ENCODE measurements at places on chromosomes 7 and 10.

DNA sequence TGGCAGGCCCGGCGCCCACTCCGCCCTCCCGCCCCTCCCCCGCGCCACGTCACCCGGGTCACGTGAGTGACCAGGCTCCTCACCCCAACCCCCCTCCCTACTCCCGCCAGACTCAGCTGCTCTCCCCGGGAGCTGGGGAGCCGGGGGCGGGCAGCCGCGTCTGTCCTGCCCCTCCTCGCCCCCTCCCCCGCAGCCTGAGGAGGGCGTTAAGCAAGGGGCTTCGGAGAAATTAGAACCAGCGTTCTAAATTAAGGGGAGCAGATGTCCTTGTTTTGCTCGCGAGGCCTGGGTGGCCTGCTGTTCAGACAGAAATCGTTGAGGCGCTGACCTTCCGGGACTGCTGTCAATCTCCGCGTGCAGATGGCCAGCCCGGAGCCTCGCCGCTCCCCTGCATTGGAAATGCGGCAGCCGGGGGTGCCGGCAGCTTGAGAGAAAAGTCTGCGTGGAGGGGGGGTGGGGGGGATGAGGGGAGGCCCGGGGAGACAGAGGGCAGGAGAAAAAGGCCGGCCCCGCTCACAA is 102.2 kb upstream of the ZNF438 start:
- DNase-seq = no peak

GRCh38 chr10:49119746-49120145 is 4.4 kb upstream of the VSTM4 start:
- DNase-seq = no peak

- no peak for DNase-seq
These were observed 76.2 kb upstream of the APBB1IP start for GRCh38 chr10:26361971-26362370.

GRCh38 chr10:132735923-132736391 is 50.0 kb downstream of the NKX6-2 start:
- no peak for DNase-seq

DNA sequence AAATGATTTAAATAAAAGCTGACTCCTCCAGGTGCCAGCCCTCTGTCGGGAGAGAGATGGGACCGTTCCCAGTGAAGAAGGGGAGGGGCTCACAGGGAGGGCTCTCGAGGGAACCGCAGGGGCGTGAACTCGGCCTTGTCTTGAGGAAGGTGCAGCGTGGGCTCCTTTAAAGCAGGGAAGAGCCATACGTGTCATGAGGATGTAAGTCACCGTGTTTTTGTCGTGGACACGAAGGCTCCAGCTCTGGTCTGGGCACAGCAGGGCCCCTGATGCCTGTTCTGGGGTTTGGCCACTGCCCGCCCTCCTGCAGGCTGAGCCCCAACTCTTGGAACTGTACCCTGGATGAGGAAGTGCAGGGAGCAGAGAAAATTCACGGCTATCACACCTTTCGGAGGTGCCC is 45.0 kb downstream of the JAKMIP3 start:
- DNase-seq = no peak

DNA sequence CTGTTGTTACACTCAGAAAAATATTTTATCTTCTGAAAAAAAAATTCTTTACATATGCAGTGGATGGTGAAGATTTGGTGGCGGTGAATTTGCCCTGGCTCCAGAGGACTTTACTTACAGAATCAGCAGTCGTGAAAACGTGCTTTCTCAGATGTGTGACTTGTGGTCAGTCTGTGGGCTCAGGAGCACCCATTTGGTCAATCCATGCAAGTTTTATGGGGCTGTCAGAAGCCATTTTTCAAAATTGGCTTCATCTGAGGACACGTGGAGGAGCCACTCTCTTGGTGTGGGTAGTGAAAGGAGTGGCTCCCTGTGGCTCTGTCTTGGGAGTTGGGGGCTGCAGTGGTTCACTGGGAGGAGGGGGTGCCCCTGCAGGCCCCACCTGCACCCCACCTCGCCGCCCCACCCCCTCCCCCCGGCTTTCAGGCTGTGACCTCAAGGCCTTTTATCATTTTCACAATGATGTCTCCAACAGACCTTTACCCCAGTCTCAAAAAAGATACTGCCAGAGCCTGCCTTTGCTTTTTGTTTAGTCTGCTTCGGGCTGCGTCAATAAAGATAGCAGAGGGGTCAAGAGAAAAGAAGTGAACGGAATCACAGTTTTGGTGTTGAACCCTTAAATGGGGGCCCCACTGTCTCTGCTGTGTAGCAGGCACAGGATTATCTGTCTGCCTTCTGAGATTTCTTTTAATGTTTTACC is 137.4 kb downstream of the MGMT start:
- no peak for DNase-seq

DNA sequence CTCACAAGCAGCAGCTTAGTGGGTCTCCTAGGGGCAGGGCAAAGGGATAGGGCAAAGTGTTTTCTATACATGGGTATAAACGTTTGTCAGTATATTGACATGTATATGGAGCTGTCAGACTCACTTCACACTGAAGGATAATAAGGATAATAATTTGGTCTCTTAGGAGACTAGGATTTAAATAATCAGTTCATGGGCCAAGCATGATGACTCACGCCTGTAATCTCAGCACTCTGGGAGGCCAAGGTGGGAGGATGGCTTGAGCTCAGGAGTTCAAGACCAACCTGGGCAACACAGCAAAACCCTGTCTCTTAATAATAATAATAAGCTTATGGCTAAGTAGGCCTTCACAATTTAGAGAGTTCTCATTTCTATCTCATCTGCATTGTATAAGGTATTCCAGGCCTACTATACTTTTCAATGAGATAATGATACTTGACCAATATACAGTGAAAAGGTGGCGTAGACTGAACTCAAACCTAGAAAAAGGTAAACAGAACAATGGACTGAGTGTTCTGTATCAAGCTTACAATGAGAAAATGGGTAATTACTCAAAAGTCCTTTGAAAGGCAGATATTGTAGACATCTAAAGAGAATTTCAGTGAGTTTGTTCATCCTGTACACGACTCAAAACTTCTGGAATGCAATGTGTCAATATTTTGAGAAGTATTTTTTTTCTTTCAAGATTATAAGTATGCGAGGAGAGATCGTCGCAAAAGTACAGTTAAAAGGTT is 7.0 kb downstream of the GSAP start:
- no peak for DNase-seq

DNA sequence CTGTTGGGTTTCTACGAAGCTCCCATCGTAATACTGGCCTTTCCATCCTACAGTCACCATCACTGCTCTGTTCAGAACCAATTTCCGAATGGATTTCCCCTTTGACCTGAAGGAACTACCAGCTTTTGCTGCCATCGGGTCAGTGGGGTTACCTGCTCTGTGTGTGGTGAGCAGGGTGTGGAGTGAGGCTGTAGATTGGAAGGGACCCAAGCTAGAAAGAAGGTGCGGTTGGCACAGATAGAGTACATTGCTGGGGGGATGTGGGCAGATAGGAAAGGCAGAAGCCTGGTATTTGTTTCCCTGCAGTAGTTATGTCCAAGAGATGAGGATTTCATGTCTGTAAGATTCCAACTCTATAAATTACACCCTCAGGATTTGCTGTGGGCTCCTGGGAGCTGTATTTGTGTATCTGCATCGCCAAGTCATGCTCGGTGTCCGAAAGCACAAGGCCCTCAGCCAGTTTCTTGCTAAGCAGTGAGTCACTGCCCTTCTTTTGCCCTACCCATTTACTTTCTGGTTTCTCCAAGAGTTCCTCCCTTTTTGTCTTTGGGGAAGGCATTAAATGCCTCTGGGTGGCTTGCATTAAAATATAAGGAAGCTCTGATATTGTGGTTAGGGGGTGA is 15.4 kb downstream of the CLCN1 start:
- no peak for DNase-seq

DNA sequence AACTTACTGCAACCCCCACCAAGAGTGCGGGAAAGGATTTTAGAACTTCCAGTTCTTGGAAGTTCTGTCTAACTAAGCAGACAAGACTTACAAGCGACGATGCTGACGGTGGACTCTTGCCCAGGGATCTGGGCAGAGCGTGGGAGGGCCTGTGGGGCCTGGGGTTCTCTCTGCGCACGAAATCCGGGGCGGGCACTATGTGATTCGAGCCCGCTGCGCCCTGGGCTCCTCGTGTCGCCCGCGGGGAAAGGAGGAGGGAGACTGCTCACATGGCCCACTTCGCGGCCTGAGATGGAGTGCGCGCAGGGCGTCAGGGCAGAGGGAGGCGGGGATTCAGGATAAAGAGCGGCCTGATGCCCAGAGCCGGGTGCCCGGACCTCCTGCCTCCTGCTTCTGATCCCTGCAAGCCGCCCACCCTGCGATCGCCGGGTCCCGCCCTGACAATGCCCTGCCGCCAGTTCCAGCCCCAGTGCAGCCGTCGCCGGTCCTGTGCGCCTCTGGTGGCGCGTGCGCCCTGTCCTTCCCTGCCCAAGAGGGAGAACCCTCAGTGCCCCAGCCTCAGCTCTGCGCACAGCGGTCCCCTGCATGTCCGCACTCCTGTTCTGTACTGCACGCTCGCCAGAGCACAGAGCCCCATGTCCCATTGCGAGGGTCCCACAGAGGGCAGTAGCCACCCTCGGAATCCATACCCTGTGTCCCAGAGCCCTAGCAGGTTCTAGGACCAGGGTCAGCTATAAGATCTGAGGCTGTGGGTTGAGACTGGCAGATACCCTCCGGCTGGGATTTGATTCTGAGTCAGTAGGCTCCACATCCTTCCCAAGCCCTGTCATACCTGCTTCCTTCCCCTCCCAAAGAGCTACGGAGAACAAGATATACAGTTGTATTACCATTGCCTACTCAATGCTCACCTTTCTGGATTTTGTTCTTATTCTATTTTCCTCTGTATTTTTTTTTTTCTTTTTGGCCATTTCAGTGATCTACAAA is 99.4 kb upstream of the TMEM106B start:
- DNase-seq = peak; percentile 13

DNA sequence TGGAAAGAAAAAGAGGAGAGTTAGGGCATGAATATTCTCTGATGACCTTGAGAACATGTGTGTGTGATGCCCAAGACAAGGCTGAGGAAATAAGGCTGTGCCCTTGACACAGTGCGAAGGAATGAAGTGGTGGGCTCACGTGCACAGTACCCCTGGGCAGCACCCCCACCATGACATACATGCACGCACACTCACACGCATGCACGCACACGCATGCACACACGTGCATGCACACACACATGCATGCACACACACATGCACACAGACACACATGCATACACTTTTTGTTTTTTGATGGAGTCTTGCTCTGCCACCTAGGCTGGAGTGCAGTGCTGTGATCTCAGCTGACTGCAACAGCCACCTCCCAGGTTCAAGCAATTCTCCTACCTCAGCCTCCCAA is 118.1 kb downstream of the GATA3 start:
- no peak for DNase-seq

DNA sequence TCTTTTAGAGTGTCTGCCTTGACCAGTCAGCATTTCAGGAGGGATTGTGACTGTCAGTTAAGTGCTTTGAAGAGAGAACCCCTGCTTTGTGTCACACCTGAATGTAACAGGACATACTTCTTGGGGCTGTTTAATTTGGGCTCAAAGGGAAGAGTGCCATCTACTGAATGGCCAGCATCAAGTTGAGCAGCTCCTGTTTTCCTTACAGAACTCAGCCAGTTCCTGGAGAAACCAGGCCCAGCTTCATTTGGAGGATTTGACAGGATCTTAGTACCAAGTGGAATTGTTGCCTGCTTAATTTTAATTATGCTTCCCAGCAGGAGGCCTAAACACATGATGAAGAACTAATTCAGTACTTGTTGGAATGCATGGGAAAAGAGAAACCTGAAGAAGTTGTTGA is 8.3 kb downstream of the ADD3 start:
- DNase-seq = peak; percentile 48

DNA sequence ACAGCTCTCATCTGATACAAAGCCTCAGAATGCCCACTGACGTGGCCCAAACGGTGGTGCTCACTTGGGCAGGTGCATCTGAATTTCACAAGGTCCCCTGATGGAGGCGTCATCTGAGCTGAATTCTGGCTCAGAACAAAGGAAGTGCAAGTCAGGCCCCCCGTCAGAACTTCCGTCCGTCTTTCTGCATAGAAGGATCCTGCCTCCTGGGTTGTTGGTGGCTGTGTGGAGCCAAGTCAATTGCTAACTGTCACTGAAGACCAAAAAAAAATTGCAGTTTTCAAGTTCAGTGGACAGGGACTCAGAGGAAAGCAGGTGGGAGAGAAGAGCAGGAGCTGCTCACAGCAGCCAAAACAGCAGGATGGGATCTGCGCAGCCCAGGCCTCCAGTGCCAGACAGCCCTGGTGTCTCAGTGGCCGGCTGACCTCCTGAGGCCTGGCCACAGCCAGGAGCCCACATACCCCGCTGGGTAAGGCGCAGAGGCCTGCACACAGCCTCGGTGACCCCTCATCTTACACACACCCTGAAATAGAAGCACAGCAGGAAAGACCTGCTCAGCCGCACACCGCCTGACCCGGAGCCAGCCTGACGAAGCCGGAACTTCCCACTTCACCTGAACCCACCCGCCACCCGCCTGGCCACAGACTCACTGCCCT is 49.4 kb downstream of the PYROXD2 start:
- DNase-seq = peak; percentile 51

- peak; percentile 40 for DNase-seq
These were observed 180.3 kb upstream of the GRB10 start for GRCh38 chr7:50962962-50963374.

All from SK-MEL-5 (cell line).